ENCODE measurements at places on chromosomes 4 and X.

DNA sequence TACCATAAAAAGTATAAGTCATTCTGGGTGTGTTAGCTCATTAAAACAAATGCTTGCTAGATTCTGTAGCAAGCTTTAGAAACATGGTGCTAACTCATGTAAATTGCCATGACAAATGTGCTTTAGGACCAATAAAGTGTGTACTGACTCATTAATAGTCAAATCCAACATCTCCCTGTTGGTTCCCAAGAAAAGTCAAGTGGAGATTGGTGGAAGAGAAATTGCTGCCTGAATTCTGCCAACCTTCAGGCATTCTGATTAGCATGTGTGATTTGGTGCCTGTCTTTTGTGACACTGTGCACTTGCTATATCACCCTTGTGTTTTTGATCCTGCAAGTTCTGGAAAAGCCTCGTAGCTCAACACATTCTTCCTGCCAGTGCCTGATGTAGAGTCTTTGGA is 503.8 kb upstream of the BOD1L1 start:
- DNase-seq, result no peak

DNA sequence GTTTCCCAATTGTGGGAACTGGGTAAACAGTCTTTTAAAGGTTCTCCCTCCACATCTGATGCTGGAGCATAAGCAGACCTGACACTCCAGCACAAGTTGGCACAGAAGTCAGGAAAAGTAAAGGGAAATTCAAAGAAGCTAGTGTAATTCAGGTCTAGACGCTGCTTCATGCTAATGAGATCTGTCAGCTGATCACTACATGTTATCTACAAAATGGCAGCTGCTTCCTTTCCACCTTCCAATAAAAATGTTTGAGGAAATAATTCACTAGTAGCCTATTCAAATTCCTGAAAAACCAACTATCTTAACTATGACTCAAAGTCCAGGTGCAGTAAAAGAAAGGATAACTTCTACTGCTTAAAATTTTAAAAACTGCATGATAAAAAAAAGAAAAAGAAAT is 29.3 kb downstream of the DCAF8L2 start:
- no peak for DNase-seq

DNA sequence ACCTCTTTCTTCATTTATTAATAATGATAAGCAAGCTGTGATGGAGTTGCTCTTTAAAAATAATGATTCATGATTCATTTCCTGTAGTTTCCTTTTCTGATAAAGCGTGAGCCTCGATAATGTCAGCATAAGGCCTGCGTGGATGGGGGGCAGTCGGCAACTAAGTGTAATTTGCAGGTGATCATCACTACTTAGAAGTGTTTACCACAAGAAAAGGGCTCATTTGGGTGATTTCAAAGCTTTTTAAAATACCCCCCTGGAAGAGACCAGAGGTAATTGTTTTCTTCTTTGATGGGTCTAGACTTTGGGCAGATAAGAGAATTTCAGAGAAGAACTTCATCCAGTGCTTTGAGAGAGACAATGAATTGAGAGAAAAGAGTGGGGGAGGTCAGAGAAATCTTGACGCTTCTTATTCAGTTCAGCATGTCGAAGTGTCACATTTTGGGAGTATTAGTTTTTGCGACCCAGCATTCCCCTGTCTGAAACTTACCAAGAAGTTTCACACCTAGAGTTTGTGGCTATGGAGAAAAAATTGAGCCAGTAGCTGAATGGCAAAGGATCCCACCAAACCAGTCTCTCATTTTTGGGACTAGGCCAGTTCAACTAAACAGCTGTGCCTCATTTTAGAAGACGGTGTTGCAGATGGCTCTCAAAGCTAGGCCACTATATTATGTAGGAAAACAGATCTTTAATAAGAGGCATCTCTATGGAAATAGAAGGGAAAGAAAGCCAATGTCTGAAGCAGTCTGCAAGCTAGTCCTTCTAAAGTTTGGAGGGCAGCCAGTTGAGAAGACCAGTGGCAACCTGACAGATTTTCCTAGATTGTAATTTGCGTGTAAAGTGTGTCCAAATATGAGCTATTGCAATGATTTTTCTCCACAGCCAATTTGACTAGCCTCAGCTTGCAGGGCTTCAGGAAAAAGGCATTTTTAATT is 171.0 kb upstream of the PPP1R2C start:
- DNase-seq, result no peak

- DNase-seq, result no peak
Observed at GRCh38 chr4:184165291-184165690, 52.4 kb downstream of the ENPP6 start.

GRCh38 chr4:138636781-138637180 is 378.8 kb upstream of the NOCT start:
- no peak for DNase-seq

DNA sequence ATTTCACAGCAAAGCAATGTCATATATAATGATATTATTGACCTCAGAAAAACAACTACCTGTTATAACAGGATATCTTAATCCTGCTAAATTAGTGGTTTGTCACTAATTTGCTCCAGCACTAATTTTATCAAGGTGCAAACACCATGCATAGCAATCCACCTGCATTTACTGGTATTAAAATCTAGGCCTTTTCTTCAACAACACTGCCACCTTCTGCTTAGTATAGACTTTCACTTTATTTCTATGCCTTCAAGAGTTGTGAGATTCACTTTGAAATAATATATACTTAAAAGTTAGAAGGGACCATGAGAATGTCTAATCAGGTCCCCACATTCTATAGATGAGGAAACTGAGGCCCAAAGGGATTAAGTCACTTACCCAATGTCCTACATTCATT is 82.1 kb upstream of the IQCM start:
- no peak for DNase-seq

- DNase-seq, result no peak
Observed at GRCh38 chr4:165613581-165613980, 234.8 kb downstream of the CPE start.

GRCh38 chr4:165368567-165368966 is 10.2 kb upstream of the CPE start:
- DNase-seq, result no peak

Data from stimulated activated CD8-positive, alpha-beta memory T cell treated with anti-CD3 and anti-CD28 coated beads, Interleukin-7, amount 100 ng/mL, for 1 hour (primary cell).